NCI-H1417 treated with DMSO at 0.1 percent for 48 hours (cell line): ENCODE measurements at places on chromosomes 3 and 15.

- DNase-seq: no peak
Observed at GRCh38 chr3:25555695-25556437, 108.8 kb downstream of the TOP2B start.

GRCh38 chr3:123119802-123120201 lies 53.0 kb downstream of the PDIA5 start:
- DNase-seq: no peak

GRCh38 chr3:57832900-57833313 lies 76.8 kb downstream of the SLMAP start:
- DNase-seq: no peak

GRCh38 chr3:20747741-20748140 lies 561.7 kb upstream of the SGO1 start:
- no peak for DNase-seq

DNA sequence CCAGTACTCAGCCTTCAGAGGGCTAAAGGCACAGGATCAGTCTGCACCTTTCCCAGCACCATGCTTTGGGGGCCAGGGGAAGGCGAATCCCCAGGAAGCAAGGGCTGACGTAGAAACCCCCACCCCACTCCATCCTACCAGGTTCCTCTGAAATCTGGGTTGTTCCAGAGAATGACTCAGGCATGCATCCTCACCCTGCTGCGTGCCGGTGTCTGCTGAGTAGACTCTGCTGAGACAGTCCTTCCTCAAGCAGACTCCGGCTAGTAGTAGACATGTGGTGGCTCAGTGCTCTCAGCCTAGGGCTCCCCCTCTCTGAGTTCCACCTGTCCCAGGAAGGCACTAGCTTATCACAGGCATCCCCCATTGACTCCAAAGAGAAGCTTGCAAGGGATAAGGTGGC lies 9.0 kb downstream of the TMEM43 start:
- no peak for DNase-seq

DNA sequence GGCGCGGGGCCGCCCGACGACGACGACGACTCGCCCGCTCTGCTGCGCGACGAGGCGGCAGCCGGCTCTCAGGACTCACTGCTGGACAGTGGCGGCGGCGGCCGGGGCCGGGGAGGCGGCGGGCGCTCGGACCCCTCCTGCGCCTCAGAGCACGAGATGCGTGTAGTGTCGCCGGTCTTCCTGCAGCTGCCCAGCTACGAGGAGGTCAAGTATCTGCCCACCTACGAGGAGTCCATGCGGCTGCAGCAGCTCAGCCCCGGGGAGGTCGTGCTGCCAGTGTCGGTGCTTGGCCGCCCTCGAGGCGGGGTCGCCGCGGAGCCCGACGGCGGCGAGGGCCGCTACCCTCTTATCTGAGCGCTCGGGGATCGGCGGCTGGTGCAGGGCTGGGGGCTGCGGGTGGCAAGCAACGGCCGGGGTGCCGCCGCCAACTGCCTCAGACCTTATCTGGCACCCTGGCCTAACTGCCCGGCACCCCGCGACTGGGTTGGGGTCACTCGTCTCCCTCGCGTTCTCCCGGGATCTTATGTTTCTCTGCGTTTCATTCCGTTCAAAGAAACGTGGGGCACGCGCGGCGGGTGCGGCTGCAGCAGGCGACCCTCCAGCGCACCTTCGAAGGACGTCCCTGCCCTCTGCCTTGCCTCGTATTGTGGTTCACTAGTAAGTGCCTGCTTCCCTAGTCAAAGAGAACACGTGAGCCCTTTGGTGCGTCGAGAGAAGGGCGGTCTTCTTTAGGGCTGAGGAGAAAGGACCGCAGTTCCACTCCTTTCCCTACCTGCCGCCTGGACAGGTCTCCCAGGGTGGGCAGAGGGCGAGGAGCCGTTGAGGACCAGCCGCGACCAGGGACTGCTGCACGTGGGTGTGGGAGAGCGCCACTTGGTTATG lies 1.0 kb downstream of the C3orf80 start:
- DNase-seq: no peak

DNA sequence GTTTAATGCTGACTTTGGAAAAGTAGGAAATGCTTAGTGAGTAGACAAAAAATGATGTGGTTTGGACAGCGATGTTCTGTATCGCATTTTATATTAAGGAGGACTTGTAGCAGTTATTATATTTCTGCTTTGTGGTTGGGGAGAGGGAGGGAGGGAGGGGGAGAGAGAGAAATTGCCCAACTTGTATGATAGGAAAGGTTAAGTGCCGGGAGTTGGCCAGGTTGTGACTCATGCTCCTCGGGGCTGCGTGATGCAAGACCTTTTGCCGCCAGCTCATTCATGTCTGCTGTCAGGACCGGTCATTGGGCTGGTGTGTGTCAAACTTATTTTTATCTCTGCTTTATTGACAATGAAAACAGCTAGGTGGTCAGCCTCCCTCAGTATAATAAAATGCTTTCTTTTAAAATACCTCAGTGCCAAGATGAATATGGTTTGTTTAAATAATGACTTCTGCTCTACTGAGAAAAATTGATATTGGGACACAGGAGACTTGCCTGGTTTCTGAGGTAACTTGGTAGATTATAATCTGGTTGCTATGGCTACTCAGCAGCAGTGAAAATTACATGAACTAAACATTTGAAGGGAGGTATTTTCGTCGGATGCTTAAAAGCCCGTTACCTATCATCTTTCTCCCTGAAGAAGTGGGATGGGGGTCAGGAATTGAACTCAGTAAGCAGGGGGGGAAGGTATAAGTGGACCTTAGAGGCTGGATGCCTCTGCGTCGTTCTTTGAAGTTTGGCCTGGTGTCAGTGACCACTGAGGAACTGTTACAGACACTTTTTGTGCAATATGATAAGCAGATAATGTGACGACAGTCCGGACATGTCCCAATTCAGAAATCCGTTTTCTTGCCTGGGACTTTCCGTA lies 90.7 kb downstream of the FNDC3B start:
- DNase-seq: no peak

DNA sequence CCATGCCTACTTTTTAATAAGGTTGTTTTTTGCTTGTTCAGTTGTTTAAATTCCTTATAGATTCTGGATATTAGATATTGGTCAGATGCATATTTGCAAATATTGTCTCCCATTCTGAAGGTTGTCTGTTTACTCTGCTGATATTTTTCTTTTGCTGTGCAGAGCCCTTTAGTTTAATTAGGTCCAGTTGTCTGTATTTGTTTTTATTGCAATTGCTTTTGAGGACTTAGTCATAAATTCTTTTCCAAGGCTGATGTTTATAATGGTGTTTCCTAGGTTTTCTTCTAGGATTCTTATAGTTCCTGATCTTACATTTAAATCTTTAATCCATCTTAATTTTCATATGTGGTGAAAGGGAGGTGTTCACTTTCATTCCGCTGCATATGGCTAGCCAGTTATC lies 77.4 kb downstream of the PTPRG start:
- DNase-seq: no peak

DNA sequence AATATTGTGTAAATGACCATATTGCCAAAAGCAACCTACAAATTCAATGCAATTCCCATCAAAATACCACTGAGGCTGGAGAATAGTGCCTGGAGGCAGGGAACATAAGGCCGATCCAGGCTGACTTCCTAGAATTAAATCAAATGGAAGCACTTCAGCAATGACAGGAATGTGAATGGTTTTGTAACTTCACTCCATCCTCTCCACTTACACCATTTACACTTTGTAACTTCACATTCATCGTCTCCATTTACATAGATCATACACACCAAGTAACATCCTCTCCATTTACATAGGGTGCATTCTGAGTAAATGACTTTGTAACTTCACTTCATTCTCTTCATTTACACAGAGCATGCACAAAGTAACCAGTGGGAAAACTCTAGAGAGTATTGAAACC lies 11.6 kb downstream of the STRIT1 start:
- DNase-seq: no peak

DNA sequence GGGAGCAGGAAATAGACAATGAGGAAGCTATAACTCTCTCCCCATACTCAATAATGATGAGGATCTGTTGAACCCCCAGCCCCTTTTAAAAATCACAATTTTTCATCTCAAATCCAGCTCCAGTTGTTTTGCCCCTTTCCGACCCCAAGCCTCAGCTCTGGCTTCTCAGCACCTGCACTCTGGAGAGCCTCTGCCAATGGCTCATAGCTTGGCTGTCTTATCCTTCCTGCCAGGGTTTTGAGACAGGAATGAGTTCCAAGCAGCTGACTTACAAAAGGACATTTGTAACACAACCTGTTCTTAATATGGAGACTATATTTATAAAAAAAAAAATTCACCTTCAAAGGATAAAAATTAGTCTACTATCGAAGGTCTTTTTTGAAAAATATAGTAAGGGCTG lies 105.9 kb upstream of the NEDD4 start:
- no peak for DNase-seq

GRCh38 chr15:29669823-29670222 lies 152.4 kb downstream of the TJP1 start:
- no peak for DNase-seq

GRCh38 chr3:181725131-181725731 lies 13.5 kb downstream of the SOX2 start:
- no peak for DNase-seq

DNA sequence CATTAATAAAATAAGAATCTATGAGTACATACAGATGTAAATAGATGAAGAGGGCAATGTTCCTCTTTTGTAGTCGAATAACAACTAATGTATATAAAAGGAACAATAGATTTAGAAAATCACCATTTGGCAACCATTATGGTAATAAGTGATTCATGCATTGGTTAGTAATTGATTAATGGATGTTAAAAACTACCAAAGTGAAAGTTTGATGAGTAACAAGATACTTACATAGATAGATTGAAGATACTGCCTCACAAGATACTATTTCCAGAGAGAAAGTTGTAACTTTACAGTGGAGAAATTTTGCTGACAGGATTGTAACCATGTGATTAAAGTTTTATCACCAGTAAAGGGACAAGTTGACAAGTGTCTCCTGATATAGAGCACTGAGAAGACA lies 55.0 kb downstream of the TCF12 start:
- no peak for DNase-seq

- DNase-seq: no peak
Observed at GRCh38 chr3:73114711-73115110, 53.3 kb downstream of the EBLN2 start.

DNA sequence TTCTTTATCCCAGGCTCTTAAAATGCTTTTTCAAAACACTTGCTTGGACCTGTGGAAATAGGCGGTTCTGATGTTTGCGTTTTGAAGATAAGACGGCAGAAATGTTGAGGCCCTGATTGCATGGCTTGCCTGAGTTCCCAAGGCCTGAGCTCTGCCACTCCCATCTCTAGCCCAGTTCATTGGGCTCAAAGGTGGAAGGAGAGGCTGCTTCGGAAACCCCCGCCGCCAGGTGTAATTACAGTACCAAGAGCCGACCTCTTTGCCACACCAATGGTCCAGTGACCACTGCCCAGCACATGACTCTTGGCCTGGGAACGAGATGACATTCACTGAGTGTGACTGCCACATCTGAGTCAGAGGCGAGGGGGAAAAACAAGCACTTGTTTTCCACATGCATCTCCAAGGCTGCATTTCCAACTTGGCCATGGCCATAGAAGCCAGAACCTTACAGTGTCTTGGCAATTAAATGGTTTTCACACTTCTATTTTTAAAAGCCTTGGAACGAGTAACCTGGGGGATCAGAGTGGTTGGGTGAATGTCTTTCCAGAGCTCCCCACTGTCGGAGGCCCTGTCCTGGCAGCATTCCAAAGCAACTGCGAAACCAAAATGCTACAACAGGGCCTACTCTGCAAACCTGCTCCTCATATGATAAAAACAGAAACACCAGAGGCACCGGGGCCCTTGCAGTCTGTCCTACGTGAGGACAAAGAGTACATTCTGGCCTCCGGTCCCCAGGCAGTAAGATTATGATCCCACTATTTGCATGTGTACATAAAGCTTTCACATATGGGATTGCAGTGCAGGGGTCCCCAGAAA lies 63.8 kb upstream of the CGNL1 start:
- no peak for DNase-seq
